ENCODE measurements at places on chromosomes 16 and 17.

DNA sequence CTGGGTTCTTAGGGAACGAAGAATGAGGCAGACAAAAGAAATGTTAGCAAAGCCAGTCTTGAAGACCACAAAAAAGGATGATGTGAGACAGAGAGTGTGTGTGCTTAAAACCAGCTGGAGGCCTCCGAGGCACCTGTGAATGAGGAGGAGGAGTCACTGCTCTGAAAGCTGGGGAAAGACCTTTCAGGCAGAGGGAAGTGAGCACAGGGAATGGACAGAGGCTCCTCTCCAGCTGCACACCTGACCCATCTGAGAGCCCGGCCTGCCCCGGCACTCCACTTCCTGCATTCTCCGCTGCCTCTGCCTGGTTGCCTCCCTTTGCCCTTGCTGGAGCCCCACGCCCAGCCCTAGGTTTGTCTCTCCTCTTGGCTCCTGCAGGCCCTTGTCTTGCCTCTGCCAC is 55.2 kb upstream of the SREBF1 start:
- no peak for DNase-seq

- DNase-seq, result no peak
Observed at GRCh38 chr17:39461926-39462569, 762 bp downstream of the CDK12 start.

GRCh38 chr16:31413381-31413780 is 14.8 kb downstream of the COX6A2 start:
- no peak for DNase-seq

DNA sequence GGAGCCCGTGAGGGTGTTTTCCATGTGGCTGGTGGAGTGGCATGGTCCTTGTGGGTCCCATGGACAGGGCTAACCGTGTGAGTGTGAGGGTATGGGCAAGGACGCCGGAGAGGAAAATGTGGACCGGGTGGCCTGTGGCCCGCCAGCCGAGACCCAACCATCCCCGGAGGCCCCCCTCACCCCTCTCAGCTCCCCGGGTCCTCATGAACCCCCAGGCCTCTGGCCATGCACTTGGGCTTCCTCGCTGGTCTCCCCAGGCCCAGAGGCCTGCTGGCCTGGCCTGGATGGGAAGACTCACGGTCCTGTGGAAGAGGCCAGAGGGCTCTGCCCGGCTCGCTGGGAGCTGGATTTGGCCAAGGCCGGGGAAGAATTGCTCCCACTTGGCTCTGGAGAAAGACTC is 13.1 kb downstream of the RAP1GAP2 start:
- DNase-seq, result no peak

DNA sequence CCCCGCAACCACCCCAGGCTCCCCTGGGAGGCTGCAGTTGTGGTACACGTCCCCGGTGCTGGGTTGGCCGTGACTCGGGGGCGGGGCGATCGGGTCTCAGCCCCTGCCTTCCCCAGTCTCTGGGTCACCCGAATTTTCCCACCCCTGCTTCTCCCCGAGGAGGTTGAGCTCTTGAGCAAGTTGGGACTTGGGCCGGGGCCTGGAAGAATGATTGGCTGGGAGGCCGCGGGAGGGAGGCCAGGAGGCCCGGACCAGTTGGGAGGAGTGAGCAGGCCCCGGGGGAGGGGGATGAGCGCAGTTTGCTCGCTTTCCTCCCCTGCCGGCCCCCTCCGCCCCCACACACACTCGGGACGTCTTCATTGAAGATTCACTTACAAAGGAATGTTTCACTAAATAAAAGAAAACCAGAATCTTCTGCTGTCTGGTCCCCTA is 4.5 kb upstream of the HEXIM1 start:
- no peak for DNase-seq

DNA sequence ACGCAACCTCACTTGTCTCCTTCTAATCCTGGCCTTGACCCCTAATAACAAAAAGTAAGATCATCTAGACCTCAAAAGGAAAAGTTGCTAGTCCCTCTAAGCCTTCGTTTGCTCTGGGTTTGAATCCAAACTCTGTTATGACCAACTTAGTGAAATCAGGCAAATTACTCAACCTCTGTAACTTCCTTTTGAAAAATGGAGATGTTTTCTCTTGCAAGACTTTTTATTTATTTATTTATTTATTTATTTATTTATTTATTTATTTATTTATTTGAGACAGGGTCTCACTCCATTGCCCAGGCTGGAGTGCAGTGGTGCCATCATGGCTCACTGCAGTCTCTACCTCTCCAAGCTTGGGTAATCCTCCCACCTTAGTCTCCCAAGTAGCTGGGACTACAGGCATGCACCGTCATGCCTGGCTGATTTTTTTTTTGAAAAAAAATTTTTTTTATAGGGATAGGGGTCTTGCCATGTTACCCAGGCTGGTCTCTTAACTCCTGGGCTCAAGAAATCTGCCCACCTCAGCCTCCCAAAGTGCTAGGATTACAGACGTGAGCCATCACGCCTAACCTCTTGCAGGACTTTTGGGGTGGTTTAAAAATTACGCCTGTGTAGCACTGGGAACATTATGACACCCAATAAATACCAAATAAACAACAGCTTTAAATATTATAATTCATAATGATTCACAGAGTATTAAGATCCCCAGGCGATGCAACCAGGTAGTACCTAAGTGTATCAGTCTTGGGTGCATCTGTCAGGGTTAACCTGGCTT is 63.4 kb downstream of the PITPNC1 start:
- no peak for DNase-seq

- DNase-seq, result no peak
Observed at GRCh38 chr17:47840001-47840741, 902 bp downstream of the SCRN2 start.

GRCh38 chr16:57530522-57531252 is 5.7 kb downstream of the CCDC102A start:
- no peak for DNase-seq

GRCh38 chr17:69608808-69609472 is 194.4 kb downstream of the MAP2K6 start:
- no peak for DNase-seq
